ENCODE measurements at places on chromosomes 13 and 19.

GRCh38 chr13:28258417-28258816 lies 120.1 kb downstream of the PAN3 start:
- no peak for DNase-seq

DNA sequence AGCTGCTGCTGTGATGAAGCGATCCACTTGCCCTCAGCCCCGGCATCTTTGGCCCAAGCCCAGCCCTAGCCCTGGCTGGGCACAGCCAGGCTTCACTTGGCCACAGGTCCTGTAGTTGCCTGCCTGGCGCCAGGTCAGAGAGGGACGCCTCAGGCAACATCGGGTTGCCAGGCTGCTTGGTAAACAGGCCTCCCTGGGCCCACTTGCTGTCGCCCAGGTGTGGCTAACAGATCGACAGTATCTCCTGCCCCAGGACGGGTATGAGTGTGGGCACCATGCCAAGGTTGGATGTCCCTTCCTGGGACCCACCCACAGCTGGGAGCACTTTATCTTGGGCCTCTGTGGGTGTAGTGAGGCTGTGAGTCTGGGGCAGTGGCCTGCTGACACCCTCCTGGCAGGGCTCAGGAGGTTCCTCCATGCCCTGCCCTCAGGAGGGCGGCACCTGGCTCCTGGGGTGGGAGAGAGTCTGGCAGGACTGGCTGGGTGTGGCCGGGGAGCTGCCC lies 27.8 kb downstream of the CARM1 start:
- peak; percentile 81 for DNase-seq

DNA sequence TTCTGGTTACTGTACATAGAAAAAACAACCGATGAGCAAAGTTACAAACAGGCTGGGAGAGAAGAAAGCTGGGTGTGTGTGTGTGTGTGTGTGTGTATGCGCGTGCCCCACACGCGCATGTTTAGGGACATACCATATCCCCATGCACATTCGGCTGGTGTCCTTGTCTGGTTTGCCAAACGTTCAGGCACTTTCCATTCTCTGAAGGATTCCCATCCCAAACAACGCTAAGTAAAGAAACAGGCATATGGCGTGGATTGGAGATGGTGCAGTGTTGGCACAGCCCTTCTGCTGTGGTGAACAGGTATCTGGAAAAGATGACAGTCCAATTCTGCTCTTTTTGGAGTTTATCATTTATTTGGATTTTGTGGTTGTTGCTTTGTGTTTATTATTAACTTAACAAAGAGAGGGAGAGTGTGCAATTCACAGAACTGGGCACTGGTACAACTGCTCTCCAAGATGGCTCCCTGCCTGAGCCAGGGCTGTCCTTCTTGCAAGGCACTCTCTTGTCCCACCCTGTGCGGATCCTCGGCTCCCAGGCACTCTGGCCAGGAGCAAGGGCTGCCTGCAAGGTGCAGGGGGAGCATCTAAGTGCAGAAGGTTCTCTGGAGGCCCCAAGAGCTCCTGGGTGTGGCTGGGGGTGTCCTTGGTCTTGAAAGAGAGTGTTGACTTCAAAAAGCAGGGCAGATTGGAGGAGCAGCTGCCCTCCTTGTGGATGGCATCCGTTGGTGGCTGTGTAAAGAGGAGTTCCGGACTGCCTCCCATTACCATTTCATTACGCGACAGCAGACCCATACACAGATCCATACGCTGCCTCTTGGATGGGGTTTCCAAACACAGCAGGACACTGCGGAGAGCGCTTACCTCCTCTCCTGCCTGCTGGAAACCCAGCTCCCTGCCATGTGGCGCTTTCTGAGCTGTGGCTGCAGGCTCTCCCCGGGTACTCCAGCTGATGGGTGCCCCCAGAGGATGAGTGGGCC lies 263.1 kb downstream of the ZNF536 start:
- DNase-seq = peak; percentile 75

DNA sequence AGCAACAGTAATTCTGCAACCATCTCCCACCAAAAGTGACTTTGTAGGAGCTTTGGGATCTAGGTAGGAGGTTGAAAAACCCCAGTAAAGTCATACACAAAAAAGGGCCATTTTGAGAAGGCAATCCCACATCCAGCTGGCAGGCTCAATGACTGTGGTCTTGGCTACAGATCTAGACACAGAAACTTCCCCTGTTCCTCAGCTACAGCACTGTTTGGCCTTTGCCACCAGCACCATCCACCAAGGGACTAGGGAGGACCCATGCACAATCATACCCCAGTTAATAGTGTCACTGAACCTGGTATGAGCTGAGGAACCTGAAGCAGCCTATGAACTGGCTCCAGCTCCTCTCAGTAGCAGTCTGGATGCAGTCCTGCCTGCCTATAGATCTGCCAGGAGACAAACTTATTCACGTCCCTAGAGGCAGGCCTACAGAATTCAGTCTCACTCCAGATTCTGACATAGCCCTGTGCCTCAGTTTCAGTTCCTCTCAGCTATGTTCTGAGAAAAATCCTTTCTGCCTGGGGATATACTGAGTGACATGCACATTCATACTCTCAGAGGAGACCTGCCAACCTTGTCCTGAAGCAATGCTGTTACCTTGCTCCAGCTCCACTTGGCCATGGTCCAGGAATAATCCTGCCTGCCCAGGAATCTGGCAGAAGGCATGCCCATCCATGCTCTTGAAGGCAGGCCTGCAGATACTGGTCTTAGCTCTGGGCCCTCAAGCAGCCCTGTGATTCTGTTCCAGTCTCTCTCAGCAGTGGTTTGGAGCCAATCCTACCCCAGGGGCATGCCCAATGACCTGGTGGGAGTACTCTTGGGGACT lies 2048.3 kb upstream of the PCDH20 start:
- DNase-seq = peak; percentile 7

DNA sequence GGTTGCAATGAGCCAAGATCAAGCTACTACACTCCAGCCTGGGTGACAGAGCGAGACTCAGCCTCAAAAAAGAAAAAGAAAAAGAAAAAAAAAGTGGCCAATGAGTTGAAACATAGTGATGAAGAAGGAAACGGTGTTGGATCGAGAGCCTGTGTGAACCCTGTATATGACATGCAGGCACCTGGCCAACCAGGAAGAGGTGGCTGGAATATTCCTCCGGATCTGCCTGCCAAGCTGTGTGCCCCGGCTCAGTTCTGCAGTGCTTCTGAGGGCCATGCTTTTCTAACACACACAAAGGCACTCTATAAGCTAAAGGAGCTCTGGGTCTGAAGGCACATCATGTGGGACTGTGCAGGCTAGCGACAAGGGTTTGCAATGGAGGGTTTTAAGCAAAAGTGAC lies 3.7 kb upstream of the ZNF444 start:
- no peak for DNase-seq

DNA sequence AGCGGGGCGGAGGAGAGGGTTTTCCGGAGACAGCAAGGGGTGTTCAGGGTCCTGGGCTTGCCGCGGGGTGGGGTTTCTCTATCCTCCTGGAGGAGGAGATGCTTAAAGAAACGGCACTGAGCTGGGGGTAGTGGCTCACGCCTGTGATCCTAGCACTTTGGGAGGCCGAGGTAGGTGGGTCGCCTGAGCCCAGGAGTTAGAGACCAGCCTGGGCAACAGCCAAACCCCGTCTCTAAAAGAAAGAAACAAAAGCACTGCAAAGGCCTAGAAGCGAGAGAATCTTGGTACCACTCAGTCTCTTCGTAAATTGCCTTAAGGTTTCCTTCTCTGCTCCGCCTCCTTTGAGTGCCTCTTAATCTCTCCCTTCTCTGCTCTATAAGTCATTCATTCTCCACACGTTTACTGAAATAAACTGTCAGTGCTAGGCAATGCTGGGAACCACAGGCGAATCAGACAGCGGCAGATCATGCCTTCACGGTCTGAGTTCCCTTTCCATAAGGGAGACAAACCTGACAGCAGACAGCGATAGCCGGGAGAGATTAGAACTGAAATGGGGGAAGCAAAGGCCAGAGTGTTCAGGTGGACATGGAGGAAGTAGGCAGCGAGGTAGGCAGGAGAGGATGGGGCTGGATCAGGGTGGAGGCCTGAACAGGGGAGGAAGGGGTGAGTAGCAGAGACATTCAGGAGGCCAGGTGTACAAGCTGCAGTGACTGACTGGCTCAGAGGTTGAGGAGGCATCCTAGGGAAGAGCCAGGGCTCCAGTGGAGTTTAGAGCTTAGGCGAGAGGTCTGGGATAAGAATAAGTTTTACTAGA lies 580 bp downstream of the EIF3K start:
- DNase-seq = no peak

- peak; percentile 42 for DNase-seq
Observed at GRCh38 chr13:39603424-39603947, 493 bp upstream of the LHFPL6 start.

- no peak for DNase-seq
Observed at GRCh38 chr13:92745258-92745657, 481.3 kb upstream of the GPC6 start.

DNA sequence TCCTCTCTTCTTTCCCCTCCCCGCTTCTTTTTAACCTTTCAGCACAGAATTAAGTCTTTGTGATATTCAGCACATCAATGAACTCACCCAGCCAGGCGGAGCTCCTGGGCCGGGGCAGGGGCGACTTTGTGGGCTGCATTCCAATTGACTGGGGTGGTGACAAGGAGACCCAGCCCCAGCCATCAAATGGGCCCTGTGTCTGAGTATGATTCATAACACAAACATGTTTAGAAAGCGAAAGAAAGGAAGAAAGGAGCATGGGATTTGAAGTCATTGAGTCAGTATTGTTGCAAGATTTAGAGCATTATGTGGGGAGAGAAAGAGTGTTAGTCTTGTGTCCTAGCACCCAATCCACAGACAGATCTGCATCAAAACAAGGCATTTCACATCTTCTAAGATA lies 185.3 kb downstream of the LHFPL6 start:
- DNase-seq = no peak

DNA sequence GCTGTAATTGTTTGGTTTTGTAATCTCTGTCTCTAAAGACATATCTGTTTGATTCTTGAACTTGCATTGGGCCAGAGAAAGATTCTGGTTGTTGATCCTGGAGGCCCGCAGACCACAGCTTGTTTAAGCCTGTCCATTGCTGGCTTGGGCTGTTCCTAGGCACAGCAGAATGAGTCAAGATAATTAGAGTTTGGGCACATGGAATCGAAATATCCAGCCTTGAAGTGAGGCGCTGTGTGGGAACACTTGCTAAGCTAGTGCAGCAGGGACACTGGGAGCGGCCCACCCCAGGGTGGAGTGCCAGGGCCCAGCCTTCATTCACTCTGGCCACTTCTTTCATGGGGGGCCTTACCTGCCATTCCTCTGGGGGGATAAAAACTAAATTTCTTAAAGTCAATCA lies 219.7 kb downstream of the LMO7 start:
- no peak for DNase-seq

DNA sequence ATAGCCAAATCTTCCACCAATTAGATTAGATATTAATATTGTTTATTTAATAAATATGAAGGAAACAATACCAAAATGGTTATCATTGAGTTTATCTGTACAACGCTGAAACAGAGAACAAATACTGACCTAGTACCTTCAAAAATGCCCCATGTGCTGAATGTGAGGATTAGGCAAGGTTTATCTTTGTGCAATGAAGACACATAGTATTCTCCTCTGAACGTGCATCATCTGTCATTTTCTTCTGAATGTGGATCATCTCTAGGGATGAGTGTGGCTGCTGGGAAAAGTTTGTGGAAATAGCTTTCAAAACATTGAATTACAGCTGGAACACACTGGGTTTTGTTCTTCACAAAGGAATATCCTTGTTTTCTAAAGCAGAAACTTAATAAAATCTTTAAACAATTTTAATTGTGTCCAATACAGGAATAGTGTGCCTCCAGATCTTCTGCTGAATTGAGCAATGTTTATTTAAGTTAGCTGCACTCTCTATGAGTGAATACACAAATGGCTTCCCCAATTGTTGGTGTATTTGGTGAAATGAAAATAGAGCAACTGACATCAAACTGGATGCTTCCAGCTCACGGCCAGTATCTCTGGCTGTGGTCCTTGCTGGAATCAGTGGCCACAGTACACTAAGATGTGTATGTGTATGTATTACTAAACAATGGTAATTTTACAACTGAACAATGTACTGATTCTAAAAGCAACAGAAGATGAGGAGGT lies 6.7 kb downstream of the COL4A1 start:
- DNase-seq = no peak

GRCh38 chr19:38726761-38727301 lies 17.4 kb downstream of the CAPN12 start:
- no peak for DNase-seq

DNA sequence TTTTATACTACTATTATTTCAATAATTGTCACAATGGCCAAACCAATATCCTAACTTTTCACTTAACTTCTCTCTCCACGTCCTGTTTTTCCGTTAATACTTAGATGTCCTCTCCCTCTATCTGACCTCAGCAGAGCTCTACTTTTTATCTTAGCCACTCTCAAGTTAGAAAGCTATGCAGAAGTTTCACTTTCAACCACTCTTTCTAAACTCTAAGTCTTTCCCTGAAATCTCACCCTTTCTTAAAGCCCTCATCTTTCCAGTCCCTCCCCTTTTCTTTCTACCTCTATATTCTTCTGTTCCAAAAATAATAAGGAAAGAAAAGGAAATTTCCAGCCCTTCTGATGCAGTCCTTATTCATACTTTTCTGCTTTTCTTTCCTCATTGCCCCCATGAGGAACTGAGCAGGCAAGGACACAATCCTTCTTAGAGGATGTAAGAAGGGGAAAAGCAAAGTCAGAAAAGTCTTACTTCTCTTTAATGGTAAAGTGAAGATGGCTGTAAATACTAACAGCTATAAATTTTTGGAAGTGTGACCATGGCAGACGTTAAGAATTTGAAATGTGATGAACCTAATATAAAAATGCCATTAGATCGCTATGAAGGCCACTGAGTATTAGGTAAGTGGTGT lies 23.0 kb downstream of the FAM216B start:
- no peak for DNase-seq

DNA sequence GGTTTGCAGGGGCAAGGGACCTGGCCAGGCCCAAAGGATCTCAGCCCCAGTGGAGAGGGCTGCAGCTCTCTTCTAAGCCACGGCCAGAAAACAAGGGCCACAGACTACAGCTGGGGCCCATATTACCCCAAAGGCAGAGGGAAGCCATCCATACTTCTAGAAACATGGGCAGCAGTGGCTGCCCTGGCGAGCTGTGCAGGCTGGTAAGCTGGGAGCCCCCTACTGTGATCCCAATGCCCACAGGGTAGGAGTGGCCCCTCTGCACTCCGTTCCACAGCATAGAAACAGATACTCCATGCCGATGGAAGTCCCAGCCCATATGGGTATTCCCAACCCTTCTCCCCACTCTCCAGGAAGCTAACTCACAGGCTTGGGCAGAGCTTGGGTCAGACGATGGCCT lies 25.1 kb downstream of the VSTM2B start:
- DNase-seq = no peak

GRCh38 chr13:112246731-112247470 lies 129.3 kb upstream of the SPACA7 start:
- no peak for DNase-seq

- no peak for DNase-seq
Observed at GRCh38 chr13:40403509-40404241, 262.8 kb downstream of the FOXO1 start.

All from cerebellum (tissue), 4 donors.